ENCODE measurements at places on chromosomes 3 and 15.

- no peak for DNase-seq
These were observed 44.1 kb downstream of the SLC41A3 start for GRCh38 chr3:126039870-126040269.

DNA sequence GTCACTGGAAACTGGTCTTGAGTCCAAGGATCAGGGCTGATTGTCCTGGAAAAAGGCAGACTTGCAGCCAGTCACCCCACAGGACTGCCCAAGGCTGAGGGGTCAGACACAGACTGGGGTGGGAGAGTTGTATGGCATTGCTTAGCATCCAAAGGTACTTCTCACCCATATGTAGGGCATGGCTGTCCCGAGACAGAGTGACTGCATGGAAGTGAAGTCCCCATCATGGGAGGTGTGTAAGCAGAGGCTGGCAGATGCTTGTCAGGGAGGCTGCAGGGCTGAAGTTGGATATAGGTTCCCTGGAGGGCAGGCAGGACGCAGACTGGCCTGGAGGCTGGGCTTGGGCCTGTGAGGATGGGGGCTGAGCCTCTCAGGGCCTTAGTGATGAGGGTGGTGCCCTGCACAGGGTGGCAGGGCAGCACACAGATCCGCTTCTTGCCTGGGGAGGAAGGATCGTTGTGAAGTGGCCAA is 31.1 kb downstream of the PSTPIP1 start:
- DNase-seq: no peak

GRCh38 chr15:77846986-77847385 is 214.3 kb upstream of the LINGO1 start:
- no peak for DNase-seq

DNA sequence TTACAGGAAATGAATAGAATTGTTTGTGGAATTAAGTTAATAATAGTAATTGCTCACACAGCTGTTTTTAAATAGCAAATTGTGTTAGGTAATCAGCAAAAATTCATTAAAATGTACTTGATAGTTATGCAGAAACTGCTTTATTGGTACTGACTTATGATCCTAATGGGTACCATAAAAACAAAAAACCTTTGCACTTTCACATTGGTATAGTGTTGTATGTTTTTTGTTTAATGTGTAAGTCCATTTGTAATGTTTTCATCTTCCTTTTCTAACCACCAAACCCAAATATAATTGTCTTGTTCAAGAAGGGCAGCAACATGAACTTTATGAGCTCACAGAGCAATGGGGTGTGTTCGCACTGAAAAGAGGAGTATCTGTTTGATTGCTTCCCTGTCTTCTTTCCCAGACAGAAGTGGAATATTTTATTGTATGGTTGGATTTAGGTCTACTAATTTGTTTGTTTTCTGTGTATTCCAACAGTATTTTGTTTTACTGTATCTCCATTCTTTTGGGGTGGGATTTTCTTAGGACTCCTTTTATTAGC is 135.8 kb downstream of the TCF12 start:
- DNase-seq: no peak

DNA sequence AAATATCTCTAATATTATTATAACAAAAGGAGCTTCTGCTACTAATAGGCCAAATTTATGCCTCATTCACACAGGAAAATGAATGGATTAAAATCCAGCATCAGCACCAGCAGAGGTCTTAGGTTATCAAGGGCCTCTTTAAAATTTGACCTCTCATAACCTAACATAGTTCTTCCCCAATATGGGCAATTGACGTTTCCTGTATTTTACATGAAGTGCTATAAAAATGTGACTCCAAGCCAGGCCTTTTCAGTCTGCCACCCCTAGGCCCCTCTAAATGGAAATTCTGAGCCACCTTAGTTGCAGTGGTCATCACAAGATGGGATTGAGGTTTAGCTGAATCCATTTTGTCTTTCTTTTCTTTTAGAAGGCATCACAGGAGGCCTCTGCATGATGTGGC is 70.1 kb downstream of the CASR start:
- no peak for DNase-seq

DNA sequence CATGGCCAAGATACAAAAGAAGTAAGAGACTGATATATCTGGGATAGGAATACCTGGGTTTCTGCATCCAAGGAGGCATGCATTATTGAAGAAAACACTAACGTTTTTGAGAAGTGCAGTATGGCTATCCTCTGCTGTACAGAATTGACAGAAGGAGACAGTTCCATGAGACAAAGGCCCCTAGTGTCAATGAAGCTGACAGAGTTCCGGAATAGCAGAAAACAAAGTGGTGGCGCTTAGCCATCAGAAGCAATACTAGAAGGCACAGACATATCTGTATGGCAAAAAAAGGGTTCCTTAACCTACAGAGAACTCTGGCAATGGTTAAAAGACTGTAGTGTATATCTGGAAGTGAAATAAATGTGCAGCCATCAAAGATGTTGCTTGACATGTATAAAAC is 77.8 kb downstream of the VGLL3 start:
- DNase-seq: no peak

All from fibroblast of skin of back (primary cell).